CD4-positive, alpha-beta T cell (primary cell): ENCODE measurements at places on chromosomes 6 and 20.

DNA sequence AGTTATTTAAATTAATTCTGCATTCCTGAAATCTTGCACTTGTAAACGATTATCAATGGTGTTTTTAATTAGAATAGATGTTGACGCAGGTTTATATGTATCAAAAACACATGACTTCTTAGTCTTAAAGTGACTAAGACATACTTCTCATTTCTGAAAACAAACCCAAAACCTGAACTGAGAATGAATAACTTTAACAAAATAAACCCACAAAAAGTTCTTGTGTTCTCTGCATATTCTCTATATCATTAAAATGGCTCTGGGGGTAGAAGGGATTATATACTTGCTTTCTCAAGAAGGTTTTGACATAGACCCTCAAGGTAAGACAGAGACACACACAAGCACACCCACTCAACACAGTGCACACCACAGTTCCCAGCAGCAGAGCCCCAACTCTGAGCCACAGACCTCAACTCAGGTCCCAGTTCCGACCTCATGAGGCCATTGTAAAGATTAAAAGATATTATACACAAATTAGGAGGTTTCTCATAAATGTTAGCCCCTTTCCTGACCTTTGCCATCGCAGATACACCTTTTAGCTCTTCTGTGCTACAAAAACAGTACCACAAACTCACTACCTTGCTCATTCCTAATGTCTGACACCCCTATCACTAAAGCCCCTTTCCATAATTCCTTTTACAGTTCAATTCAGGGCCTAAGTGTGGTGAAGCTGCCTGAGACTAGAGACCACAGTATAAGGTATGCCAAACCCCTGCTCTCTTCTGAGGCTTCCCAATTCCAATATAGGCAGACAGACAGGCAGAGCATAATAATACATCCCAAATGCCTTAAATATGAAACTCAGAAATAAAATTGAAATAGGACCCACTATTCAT, 267.8 kb downstream of the PTPRK start:
- no peak for DNase-seq

GRCh38 chr6:34695729-34696188, 808 bp downstream of the ILRUN start:
- no peak for DNase-seq

- no peak for DNase-seq
Measured at GRCh38 chr6:165580136-165580535, 82.9 kb downstream of the PDE10A start.

- DNase-seq: no peak
Measured at GRCh38 chr6:6968357-6968730, 139.4 kb upstream of the RREB1 start.

DNA sequence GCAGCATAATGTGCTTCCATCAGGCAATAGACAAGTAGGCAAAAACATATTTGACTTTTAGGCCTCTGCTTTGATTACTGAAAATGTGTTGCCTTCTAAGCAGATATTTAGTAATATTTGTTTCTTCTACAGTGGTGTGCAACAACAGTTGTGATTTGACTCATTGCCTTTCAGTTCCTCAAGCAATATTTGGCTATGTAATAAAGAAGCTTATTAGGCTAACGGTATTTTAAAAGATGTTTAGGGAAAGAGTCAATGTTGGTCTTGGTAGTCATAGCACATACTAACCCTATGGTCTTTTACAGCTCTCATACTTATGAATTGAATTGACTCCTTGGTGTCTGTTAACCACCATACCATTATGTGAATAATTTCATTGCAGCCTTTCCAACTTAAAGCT, 124.1 kb downstream of the GRIK2 start:
- no peak for DNase-seq

- DNase-seq: no peak
Measured at GRCh38 chr6:537114-537513, 119.8 kb downstream of the HUS1B start.

GRCh38 chr6:143482593-143482992, 28.9 kb downstream of the FUCA2 start:
- no peak for DNase-seq

GRCh38 chr6:699319-699718, 6.4 kb upstream of the EXOC2 start:
- DNase-seq: no peak

GRCh38 chr6:81734081-81734480, 18.4 kb downstream of the TENT5A start:
- no peak for DNase-seq

DNA sequence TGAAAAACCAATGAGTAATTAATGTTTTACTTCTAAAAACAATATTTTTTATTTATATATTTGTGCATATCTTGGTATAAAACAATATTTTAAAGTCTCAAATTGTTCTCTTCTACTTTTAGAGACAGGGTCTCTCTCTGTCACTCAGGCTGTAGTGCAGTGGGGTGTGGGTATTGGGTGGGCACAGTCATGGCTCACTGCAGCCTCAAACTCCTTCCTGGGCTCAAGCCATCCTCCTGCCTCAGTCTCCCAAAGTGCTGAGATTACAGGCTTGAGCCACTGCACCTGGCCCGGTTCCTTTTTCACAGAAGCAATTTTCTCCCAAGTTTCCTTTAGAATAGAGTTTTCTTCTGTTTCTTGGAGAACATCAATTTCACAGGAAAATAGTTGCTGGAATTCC, 102.8 kb downstream of the TMEM242 start:
- DNase-seq: no peak

GRCh38 chr6:101085327-101085726, 204.2 kb upstream of the ASCC3 start:
- no peak for DNase-seq

- no peak for DNase-seq
Measured at GRCh38 chr6:160321729-160322505, 26.3 kb upstream of the SLC22A3 start.

GRCh38 chr20:19944772-19945459, 72.2 kb upstream of the NAA20 start:
- no peak for DNase-seq

DNA sequence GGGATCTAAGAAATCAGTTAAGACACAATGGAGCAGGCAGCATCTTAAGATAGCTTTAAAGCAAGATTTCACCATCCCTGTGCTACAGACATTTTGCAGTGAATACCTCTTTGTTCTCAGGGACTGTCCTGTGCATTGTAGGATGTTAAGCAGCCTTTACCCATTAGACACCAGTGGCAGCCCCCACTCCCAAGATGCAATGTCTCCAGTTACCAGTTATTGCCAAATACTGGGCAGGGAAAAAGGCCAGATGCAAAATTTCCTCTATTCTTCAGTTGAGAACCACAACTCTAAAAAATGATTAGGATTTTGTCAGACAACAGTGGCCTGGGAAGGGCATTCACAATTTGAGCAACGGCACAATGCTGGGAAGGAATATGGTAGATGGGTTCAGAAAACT, 6.1 kb downstream of the FBXO5 start:
- no peak for DNase-seq

DNA sequence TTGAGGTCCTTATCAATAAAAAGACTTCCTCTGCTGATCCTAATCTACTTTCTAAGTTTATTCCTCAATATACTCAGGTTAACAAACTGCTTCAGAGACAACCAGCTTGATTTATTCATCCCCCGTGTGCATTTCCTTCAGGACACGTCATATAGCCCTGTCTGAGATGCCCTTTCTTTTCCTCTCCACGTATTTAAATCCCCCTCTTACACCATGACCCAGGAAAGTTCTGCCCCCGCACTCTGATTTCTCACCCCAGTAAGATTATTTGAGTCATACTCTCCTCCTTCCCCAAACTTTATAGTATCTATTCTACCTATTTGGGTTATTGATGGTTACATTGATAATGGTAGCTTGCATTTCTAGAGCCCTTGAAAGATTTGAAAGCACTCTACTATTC, 9.8 kb upstream of the CGA start:
- DNase-seq: no peak

GRCh38 chr6:84811351-84811750, 47.0 kb upstream of the TBX18 start:
- DNase-seq: no peak

DNA sequence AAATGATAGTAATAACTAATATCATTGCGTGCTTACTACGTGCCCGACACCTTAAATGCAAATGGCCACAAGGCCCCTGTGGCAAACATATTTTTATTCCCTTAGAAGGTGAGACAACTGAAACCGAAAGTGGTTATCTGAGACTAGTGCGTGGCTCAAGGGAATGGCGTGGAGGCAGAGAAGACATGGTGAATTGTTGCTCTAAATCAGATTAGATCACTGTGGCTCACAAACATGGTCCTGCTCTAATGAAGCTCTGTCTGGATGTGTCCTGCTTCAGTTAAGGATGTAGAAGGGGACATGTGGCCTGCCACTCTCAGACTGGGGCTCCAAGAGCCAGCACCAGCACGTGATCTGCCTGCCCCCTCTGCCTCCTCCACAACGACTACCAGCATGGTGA, 124.2 kb upstream of the GMDS start:
- DNase-seq: no peak

DNA sequence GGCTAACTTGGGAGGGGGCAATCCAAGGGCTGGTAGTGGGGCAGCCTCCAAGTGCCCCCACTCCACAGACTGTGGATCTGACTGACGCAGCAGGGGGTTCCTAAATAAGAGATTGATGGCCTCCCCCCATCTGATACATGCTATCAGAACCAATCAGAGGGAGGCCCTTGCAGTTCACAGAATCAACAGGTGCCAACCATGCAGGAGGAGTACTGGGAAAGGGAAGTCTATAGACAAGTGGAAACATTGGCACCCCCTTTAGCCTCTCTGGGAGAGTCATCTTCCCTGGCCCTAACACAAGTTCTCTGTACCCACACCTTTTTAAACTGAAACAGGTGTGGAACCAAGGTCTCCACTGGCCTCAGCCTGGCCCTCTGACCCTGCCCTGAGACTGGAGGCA, 145.8 kb downstream of the OR2B2 start:
- DNase-seq: no peak

DNA sequence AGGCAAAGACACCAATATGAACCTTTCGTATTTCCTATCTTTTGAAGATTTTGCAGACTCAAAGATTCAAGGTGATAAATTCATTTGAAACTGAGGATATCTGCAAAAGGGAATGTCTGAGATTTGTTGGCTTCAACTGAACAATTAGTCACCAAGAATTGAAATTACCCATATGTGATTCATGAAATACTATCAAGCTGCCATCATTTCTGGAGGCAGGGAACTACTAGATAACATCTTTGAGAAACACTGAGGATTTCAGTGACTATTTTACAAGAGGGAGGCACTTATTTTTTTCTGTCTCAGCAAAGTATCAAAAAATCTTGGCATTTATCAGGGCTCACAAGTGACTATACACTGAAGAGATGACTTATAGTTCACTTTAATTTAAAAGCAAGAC, 39.8 kb upstream of the MMS22L start:
- no peak for DNase-seq

- peak; percentile 67 for DNase-seq
Measured at GRCh38 chr6:13908955-13909381, 15.8 kb upstream of the RNF182 start.

DNA sequence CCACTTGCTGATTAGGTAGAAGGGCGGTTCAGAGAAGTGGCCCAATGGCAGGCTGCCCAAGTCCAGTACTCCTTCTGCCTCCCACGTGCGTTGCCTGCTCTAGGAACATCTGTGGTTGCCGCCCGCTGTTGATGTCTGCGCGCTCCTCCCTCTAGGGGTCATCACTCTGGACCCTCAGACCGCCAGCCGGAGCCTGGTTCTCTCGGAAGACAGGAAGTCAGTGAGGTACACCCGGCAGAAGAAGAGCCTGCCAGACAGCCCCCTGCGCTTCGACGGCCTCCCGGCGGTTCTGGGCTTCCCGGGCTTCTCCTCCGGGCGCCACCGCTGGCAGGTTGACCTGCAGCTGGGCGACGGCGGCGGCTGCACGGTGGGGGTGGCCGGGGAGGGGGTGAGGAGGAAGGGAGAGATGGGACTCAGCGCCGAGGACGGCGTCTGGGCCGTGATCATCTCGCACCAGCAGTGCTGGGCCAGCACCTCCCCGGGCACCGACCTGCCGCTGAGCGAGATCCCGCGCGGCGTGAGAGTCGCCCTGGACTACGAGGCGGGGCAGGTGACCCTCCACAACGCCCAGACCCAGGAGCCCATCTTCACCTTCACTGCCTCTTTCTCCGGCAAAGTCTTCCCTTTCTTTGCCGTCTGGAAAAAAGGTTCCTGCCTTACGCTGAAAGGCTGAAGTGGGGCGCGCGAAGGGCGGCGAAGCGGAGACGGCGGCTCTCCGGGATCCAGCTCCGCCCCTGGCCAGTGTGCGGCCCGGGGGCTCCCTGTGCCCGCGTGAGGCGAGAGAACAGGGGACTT, 8.5 kb downstream of the TRIM15 start:
- DNase-seq: no peak

GRCh38 chr6:19836799-19837510, at the start of gene ID4:
TSS of gene ID4 (plus strand) at chr6:19837370. CDS start at chr6:19837755, 385 bp downstream.
- no peak for DNase-seq

- no peak for DNase-seq
Measured at GRCh38 chr20:15976047-15976736, 597.1 kb downstream of the KIF16B start.

DNA sequence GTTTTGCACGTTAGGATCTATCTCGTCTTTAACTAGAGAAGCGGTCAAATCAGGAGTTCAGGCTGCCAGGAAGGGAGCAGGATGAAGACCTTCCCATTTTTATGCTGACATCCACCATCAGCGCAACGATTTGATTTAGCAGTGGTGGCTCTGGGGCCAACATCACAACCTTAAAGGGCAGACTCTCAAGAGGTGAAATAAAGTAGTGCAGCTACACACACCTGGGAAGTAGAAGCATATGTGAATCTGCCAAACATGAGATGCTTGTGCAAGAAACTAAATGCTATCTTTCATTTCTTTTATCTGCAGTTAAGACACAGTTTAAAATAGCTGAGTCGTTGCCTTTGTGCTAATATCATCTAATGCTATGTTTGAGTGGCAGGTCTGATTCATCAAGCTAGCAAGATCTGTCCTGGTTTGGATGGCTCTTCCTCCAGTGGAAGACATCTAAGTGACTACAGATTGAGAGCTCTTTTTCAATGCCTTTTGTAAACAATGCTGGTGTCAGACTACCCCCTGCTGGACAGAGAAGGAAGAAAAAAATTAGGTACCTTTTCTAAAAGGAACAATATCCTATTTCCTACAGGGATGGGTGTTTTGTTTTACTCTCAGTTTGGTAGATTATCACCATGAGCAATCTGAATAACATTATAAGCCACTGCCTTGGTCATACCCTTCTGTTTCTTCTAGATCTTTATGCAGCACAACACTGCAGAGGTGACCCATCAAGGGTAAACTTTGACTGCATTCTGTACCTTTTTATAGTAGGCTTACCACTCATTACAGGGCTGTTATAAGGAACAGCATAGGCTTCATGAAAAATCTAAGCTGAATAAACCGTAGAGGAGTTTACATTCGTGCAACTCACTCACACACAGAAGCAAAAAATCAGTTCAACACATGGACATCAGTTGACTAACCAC, 171.6 kb upstream of the FBXL4 start:
- DNase-seq: no peak

- no peak for DNase-seq
Measured at GRCh38 chr6:135627092-135627715, 129.7 kb upstream of the AHI1 start.
